ENCODE measurements at places on chromosomes 1 and 21.

DNA sequence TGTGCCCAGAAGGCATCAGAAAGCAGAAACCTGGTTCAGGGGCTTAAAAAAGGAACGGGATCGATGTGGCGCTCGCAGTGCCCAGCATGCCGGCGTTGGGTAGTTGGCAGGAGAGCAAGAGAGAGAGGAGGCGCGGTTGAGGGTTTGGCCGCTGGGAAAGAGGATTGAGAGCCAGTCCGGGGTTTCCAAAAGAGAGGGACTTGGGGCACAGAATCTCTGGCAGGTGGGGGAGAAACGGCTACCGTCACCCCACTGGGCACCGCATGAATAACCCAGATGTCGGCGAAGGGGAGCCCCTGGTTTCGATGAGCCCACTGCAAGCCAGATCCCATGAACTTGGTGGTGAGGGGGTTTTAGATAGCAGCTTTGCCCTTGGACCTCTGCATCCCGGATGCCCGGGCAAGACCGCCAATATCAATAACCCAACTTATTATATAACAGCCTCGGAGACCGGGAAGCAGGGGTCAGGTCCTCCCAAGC, 60.4 kb upstream of the ACOT11 start:
- no peak for DNase-seq

- no peak for DNase-seq
These were observed 23.3 kb downstream of the DUSP10 start for GRCh38 chr1:221718381-221719277.

- no peak for DNase-seq
These were observed 91.3 kb downstream of the ITSN1 start for GRCh38 chr21:33733601-33734000.

GRCh38 chr1:4549930-4550329, 104.5 kb upstream of the AJAP1 start:
- no peak for DNase-seq

DNA sequence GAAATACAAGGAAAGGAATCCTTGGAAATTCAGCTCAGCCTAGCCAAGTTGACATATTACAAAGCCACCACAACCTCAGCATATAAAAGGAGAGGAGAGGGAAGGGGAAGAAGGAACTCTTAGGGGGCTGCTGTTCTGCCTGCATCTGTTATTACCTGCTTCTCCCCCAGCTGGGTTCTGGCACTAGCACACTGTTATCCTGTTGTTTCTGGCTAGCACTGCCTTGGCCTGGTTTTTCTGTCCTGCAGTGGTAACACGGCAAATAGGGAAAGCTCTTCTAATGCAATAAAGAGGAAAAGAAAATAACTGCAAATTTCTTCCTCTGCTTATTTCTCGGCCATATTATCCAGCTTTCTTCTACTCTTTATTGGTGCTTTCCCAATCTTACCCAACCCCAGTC, 16.5 kb upstream of the VCAM1 start:
- no peak for DNase-seq

- DNase-seq: no peak
These were observed 97.3 kb downstream of the SPSB1 start for GRCh38 chr1:9389968-9390367.

DNA sequence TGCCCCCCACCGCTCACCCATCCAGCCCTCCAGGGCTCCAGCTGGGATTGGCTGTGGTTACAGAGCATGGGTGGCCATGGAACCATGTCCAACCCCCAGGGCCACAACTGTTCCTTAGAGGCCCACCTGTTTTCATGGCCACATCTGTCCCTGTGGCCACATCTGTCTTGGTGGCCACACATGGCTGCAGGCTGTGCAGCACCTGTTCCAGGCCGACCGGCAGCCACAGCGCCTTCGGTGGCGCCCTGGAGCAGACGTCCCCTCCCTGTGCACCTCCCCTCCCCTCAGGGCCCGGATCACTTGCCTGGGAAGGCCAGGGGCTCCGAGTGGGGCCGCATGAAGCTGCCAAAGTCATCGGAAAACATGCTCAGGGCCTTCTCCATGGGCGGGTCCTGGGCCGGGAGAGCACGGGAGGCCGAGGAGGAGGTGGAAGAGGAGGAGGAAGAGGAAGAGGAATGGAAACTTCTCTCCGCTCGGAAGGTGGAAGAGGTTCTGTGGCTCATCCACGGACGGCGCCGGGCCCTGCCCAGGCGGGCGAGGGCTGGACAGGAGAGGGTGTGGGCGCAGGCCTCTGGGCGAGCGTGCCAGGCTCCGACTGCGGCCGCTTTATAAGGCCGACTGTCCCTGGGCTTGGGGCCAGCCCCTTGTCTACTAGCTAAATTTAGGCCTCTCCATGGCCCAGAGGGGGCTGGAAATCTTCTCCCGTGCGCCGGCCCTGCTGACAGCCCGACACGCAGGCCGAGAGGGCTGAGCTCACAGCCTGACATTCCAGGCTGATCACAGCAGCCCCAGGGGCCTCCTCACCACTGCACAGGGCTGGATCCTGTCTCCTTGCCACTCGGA, at the start of gene HSPB7:
HSPB7 (minus strand) TSS at position 583 of the 843 bp plus-strand sequence; CDS start at position 503, 80 bp downstream.
- no peak for DNase-seq

DNA sequence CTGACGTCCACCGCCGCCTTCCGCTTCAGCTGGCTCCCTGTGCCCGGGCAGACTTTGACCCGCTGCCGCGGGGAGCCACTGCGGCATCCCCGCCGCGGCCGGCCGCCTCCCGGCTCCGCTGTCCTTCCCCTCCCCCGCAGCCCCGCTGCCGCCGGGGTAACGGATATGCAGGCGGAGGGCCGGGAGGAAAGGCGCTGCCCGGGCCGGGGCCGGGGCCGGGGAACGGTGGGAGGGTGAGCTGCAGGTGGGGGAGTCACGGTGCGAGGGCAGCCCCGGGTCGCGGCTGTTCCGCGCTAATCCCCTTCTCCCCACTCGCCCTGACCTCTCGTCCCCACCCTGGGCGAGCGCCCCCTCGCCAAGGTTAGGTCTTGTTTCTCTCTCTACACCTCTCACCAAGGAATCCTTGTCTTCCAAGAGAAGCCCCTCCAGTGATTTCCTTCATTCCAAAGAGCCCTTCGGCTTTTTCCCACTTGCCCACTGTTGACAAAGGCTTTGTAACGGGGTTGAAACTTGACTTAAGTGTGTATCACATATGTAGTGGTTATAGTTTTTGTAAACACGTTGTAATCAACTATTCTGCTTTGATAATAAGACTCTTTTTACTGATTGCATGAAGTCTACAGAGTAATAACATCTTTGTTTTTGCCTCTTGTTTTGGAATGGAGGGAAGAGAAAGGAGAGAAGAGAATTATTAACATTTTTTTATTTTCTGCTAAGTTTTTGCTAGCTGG, 669 bp downstream of the XPR1 start:
- peak; percentile 54 for DNase-seq

DNA sequence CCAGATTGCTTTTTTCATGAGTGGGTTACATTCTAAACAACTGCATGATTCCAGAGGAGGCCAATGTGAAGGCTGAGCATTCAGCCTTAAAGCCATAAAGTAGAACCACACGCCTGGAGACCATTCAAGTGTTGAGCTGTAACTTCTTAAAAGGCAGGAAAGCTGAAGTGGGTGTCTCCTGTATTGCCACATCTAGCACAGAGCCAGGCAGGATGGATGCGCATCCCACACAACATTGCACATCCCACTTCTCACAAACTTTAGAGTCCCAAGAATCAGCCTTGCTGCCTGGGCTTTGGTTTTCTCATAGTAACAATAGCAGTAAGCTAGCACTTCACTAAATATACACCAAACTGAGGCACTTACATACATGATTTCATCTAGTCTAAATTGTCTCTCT, 151.7 kb downstream of the DAB1 start:
- no peak for DNase-seq

DNA sequence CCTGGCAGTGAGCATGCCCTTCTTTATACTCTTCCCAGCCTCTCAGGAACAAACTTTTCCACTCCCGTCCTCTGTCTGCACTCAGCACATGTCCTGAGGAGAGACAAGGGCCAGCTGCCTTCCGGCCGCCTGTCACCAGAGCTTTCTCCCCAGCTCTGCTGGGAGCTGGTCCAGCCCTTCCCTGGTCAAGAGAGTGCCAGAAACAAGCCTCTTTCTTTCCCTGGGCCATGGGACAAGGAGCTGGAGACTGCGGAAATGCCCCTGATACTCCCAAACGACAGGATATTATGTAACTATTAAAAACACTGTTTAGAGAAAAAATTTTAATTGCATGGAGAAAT, 10.4 kb downstream of the LAMB3 start:
- DNase-seq: no peak

DNA sequence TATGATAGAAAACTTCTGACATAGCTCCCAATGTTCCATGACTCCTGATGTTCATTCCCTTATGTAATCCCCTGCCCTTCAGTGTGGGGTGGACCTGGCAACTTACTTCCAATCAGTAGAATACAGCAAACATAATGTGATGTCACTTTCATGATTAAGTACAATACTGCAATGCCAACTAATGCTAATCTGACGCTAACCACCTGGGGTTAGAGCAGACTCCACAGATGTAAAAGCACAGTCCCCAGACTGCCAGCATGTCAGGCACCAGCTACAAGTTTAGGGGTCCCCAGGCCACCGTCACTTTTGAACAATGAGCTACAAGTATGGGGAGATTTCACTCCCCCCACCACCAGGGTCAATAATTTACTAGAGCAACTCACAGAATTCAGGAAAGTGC, 32.3 kb upstream of the FBXO28 start:
- no peak for DNase-seq

DNA sequence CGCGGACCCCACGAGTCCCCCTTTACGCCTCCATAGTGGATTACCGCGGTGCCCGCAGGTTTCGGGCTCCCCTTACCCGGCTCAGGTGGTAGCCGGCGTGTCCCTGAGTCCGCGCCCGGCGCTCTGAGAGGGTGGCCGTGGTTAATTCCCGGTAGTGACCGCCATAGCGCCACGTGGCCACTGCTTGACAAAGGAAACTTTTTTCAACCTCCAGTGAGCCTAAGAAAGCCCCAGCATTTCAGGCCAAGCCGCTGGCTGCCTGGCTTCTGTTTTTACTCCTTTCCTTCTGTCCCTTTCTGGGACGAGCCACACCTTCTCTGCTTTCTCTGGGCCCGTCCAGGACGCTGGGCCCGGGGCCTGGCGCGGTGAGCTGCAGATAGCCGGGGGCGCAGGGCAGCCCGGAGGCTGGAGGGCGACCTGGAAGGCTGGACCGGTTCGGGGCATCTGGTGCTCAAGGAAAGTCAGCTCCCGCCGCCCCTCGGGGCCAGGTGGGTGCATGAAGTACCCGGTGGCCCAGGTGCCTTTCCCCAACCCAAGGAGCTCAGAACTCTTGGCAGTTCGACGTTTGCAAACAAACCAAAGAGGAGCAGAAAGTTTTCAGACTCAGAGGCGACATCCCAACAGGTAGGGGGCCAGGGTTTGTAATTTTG, 540 bp upstream of the C1orf198 start:
- no peak for DNase-seq

GRCh38 chr1:192453360-192453992, 122.1 kb upstream of the RGS1 start:
- no peak for DNase-seq

- DNase-seq: peak; percentile 77
These were observed 1.1 kb upstream of the PLXNA2 start for GRCh38 chr1:208245185-208245705.

GRCh38 chr1:241612533-241613477, 27.4 kb downstream of the CHML start:
- no peak for DNase-seq

GRCh38 chr1:221449801-221450470, 292.0 kb downstream of the DUSP10 start:
- DNase-seq: no peak

DNA sequence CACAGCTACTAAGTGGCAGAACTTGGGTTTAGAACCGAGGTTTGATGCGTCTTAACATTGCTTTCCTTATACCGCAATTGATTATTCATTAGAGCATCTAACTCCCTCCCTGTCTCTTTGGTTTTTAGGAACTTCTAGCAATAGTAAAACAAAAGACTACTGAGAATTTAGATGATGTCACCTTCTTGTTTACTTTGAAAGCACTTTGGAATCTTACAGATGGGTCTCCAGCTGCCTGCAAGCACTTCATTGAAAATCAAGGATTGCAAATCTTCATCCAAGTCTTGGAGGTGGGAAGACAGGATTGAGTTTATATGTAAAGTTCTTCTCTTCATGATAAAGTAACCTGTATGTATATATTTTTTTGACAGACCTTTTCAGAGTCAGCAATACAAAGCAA, 35.0 kb downstream of the ZYG11A start:
- DNase-seq: no peak

DNA sequence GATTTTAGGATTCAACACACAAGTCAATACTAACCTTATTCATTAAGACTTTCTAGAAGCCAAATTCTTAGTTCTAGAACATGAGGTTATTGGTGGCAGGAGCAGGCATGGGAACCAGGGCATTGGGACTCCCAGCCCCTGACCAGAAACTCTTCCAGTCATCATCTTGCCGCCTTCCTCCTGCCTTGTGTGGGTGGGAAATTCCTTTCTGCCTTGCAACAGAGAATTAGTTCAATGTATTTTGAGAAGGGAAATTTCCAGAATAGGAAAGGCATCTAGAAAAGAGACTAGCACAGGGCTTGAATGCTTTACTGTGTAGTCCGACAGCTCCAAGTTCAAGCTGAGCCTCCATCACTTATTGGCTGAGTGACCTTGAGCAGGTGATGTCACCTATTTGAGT, 8.7 kb downstream of the GRHL3 start:
- no peak for DNase-seq

DNA sequence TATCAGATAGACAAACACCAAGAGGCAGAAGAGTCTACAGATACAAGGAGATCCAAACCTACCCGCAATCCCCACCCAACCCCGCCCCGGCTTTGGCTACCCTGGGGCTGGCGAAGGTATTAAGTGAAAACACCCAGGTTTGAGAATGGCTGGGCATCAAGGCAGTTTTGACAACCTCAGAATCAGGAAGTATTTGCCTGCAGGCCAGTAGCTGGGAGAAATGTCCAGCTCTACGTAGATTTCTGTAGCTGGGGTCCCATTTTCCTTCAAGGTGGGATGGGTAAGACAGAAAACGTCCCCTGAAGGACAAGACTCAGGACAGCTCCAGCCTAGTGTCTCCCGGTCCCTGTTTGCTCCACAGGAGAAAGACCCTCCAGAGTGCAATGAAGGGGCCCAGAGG, 101.8 kb upstream of the ERG start:
- no peak for DNase-seq

DNA sequence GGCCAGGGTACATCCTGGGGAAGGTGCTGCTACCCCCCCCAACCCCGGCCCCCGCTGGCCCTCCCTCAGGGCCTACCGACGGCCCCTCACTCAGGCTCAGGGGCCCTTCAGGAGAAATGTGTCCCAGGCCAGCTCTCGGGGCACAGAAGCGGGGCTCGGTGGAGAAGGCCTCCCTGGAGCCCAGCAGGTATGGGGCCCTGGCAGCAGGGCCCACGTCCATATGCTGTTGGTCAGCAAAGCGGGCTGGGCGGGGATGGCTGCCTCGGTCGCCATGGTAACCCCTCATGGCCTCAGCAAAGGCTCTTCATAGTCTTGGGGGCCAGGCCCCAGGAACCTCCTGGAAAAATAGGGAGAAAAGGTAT, 24.4 kb downstream of the DLGAP3 start:
- DNase-seq: no peak

- no peak for DNase-seq
These were observed 21.0 kb downstream of the S100A10 start for GRCh38 chr1:151972542-151973248.

- DNase-seq: no peak
These were observed 2.5 kb downstream of the TAS1R1 start for GRCh38 chr1:6557597-6557996.
